ENCODE measurements at places on chromosomes 4 and X.

DNA sequence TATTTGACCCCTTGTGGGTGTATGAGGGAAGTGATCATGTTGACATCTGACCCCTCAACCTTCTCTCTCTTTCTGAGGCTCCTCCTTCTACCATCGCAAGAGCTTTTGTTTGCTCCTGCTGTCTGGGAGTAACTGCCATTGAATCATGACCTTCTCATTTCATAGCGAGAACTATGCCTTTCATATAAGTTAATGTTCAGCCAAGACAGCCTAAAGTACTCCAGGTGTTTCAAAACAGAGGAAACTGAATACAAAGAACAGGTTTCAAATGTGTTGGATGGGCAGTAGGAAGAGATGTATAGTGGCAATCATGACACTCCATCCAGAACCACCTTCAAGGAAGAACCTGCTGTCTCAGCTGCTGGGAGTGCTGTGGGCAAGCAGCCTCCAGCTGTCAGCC is 403.1 kb downstream of the MID1IP1 start:
- no peak for DNase-seq

DNA sequence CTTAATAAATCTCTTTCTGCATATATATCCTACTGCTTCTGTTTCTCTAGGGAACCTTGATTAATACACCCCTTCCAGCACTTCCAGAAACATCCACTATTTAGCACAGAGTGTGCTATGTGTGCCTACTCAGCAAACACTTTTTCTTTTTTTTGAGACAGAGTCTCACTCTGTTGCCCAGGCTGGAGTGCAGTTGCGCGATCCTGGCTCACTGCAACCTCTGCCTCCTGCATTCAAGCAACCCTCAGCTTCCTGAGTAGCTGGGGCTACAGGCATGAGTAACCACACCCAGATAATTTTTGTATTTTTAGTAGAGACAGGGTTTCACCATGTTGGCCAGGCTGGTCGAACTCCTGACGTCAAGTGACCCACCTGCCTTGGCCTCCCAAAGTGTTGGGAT is 266.9 kb upstream of the DIAPH2 start:
- DNase-seq = no peak

GRCh38 chrX:150569155-150569477 is 695 bp downstream of the MTM1 start:
- DNase-seq = no peak

DNA sequence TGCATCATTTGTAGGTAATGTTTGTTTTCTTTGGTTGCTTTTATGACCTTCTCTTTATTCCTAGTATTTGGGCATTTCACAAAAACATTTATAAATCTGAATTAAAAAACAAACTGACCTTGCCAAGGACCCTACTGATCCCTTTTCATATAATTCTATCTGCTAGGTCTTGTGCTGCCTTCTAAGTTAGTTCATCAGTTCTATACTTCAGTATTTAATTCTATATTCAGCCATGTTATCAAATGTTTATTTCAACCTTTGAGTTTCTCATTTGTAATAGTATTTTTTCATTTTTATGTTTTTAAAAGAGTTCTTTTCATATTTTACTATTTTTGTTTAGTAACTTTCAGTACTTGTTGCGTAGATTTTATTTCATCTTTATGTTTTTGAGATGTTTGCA is 155.3 kb downstream of the SNCA start:
- no peak for DNase-seq

- no peak for DNase-seq
Observed at GRCh38 chr4:37473807-37474206, 212.4 kb downstream of the RELL1 start.

GRCh38 chr4:93403571-93403970 is 425.0 kb upstream of the ATOH1 start:
- no peak for DNase-seq
